ENCODE measurements at places on chromosomes 7 and 10.

DNA sequence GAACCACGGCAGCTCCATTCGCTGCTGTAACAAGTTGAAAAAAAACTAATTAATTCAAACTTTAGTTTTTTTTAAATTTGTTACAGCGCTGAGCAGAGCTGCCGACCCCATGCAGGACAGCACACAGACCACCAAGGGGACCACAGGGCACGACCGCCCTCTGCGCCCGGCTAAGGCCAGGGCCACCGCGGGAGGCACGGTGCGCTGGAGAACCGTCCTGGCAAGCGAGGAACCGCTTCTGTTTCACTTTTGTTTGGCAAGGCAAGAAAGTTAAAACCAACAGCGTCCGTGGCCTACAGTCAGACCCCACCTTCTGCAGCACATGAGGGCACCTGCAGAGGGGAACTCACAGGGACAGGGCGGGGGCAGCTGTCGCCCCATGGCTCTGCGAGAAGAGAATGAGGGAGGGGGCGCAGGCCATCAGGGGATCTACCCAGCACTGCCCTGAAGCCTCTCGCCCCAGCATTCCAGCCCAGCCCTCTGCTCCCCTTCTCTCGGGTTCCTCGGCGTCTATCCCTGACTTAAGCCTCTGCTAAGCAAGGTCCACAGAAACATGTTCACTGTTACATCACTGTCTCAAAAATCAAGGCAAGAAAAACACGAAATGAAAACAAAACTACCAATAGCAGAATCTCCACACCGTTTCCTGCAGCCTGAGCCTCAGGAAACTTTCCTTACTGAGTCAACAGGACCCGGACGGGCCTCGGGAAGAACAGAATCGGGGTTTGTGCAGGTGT, 204.4 kb downstream of the DIP2C start:
- no peak for DNase-seq

- peak; percentile 81 for DNase-seq
These were observed 126.5 kb downstream of the CUBN start for GRCh38 chr10:17003151-17003550.

DNA sequence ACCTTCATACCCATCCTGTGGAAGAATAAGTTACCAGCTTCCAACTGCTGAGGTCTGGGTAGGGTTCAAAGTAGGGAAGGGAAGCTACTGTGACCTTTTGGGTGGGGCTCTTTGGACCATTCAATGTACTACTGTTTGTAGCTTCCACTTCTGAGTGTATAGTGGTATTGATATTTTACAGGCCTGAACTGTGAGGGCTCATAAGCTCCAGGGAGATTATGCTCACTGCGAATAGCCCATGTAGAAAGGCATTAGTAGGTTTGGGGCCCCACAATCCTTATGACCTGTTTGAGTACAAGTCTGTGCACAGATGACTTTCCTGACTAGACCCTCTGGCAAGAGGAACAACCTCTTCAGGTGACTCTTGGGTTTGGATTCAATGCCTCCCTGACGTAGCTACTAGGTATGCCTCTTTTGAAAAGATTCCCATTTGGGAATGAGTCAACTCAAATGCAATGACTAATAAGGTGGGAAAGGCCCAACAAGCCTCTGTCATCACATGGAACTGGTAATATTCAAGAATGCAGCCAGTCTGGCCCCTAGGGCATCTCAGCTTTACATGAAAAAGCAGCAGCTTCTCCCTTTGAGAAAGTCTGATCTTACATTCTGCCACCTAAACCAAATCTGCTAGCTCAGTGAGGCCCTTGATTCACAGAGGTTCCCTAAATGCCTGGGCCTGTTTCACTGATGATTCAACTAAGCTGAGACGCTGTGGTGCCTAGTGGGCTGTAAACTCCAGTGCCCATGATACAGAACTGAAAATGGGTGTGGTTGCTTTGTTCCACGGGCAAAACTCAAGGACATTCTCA, 79.8 kb downstream of the ABI1 start:
- peak; percentile 87 for DNase-seq

DNA sequence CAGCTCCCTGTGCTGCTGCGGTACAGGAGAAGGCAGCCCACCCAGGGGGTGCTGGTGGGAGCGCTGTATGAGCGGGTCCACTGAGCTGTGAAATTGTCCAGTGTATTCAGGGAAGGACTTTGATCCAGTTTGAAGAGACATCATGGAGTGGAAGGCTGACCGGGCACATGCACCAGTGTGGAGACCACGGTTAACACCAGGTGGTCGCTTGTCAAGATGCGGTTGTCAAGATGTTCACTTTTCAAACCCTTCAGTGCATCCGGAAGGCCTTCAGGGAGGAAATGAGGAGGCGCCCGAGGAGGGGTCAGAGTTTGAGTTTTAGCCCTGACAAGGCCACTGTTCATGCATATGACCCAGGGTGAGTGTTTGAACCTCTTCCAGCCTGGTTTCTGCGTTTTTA, 6.1 kb downstream of the DOCK1 start:
- DNase-seq: no peak

DNA sequence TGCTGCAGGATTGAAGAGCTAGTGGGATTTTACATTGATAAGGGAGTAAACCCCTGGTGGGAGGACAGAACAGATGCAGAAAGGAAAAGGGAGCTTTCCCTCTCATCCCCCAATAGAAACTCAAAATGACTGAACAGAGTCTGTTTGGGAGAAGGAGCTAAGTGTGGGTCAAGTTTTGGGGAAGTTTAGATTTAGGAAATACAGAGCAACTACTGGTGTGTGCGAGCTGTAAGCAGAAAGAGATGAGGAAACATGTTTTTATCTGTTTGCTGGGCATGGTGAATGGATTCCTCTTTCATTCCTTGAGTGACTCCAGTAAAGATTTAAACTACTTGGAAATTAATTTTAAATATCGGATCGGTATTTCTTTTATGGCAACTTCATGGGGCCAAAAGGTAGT, 132.7 kb downstream of the AOAH start:
- DNase-seq: no peak

DNA sequence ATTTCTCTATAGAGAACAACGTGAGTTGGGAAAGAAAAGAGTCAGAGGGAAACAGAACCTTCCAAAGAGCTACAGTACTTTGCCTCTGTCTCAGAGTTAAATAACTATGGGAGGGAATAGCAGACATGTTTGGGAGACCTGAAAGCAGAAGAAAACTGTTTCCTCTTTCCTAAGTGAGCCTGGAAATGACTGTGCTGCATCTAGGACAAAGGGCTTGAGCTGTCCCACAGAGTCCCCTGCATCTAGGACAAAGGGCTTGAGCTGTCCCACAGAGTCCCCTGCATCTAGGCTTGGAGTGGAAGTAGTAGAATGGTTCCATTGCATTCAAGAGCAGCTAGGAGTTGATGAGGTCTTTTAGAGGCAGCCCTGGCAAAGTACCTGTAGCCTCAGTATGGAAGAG, 149.7 kb downstream of the DKK1 start:
- DNase-seq: no peak

DNA sequence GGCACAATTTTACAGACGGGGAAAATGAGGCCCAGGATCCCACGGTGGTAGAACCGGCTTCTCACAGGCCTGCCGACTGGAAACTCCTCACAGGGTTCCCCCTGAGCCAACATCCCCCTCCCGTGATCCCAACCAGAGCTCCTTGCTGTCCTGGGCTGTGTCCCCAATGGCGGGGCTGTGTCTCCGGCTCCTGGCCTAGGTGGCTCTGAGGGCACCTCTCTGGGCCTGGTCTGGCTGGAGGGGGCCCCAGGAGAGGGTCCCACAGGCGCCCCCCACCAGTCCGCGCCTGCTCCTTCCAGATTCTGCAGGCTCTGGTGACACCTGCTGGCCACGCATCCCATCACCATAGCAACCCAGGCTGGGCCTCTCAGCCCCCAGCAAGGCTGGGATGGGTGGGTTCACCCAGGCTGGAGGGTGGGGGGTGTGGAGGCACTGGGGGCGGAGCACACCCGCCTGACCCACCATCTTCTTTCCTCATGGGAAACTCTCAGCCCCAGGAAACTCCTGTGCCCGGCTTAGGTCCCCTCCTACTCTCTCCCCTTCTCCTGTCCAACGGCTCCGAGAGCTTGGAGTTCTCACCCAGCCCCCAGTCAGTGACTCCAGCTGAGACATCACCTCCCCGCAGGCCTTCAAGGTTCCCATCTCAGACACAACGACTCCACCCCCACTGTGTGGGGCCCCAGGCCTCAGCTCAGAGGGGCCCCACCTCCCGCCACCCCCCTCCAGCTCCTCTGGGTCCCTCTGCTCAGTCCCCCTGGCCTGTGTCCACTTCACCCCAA, 27.1 kb upstream of the TNRC18 start:
- DNase-seq: peak; percentile 19

GRCh38 chr10:78443900-78444571, 410.4 kb downstream of the RPS24 start:
- no peak for DNase-seq

DNA sequence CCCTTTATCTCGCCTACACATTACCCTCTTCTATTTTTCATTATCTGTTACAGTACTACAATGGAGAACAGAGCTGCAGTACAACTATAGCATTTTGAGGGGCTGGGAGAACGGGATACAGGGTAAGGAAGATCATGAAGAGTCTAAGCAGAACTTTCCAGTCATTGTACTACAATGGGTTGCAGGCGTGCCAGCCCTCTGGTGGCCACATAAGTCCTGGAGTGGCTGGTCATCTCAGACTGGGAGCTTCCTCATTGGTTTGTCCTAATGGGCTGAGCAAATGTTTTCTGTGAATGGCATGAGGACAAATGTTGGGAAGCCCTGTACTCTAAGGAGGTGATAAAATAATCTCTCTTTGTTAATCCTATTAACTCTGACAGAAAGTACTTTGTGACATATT, 33.0 kb downstream of the TMEM106B start:
- peak; percentile 6 for DNase-seq

DNA sequence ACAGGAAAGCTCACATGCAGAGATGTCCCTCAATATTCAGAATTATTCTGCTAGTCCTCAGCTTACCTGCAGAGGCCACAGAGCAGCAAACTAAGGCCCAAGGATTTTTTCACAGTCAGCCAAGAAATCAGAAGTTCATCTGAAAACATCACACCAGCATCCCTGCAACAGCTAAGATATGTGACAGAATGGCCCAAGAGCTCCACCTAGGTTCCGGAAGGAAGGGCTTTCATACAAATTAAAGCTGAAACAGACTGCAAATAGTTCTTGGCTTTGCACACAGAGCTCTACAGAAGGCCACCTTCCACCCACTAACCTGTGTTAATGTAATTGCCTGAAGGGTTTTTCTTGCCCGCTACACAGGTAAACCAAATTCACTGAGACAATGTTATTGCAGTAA, 438.8 kb upstream of the C7orf33 start:
- no peak for DNase-seq

- DNase-seq: no peak
These were observed 310.9 kb upstream of the ZNF32 start for GRCh38 chr10:43959364-43960134.

- no peak for DNase-seq
These were observed 18.3 kb upstream of the BHLHA15 start for GRCh38 chr7:98192781-98193457.

DNA sequence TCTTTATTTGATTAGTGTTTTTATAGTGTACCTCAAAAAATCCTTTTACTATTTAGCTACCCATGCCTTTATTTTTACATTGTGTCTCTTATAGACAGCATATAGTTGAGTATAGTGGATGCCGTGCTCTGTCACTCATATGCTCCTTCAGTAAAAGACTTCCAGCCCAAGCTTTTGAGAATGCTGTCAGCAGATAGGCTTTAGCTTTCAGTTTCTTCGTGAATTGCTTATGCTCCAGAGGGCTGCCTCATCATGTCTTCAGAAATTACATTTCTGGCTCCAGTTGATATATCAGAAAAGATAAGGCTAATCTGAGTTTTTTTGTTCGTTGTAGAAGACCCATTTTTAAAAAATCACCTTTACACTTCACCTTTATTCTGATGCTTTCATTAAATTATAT, 332.0 kb downstream of the NXPH1 start:
- no peak for DNase-seq

DNA sequence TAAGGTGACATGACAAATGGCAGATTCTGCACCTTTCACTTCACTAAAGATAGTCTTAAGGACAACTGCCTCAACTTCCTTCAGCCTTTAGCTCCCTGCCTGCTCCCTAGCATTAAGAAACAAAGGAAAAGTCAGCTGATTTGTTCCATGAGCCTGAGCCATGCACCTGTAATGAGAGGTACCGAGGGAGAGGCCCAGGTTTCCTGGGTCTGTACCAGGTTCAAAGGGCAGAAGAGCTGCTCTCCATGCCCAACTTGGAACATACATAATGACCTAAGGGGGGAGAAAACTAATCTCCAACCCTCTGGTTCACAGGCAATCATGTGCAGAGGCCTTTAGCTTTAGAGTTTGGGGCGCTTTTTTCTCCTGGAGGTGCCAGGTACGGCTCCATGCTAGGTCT, 111.2 kb downstream of the JAZF1 start:
- DNase-seq: no peak

DNA sequence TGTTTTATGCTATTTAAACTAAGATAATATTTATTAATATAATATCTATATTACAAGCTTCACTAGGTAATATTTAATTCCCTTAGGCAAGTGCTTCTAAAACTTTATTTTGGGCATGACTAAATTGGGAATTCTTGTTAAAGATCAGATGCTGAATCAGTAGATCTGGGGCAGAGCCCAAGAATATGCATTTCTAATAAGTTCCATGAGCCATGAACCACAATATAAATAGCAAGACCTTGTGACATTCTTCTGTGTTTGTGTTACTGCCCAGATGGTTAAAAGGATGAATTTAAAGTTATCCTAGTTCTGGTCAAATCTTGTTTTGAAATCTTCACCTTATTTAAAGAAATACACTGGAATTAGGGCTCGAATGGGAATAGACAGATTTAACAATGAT, 258.4 kb upstream of the CACNA2D1 start:
- DNase-seq: peak; percentile 76

GRCh38 chr7:118104812-118105441, 79.0 kb upstream of the LSM8 start:
- no peak for DNase-seq

- peak; percentile 86 for DNase-seq
These were observed 3.5 kb downstream of the ARID5B start for GRCh38 chr10:61904733-61905725.

- DNase-seq: no peak
These were observed 73.3 kb downstream of the MICALL2 start for GRCh38 chr7:1385809-1386622.

- DNase-seq: no peak
These were observed 152.4 kb downstream of the RNF133 start for GRCh38 chr7:122546496-122546895.

DNA sequence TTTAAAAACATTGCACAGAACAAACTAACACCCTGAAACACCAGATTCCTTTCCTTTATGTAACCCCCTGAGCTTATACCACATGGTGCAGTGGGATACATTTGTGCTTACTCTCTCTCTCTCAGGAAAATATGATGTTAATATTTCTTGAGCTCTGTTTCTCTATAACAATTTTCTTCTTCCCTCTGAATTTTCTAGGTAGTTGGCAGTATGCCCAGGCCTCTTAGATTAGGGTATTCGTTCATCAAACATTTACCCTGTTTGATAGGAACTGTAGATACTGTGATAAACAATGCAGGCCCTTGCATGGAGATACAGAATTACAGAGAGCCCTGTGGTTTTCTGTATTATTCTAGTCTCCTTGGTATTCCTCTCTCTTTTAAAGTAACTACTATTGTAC, 567.8 kb downstream of the IPMK start:
- peak; percentile 10 for DNase-seq

Measured in foreskin fibroblast (primary cell).